ENCODE measurements at places on chromosomes 16 and 17.

DNA sequence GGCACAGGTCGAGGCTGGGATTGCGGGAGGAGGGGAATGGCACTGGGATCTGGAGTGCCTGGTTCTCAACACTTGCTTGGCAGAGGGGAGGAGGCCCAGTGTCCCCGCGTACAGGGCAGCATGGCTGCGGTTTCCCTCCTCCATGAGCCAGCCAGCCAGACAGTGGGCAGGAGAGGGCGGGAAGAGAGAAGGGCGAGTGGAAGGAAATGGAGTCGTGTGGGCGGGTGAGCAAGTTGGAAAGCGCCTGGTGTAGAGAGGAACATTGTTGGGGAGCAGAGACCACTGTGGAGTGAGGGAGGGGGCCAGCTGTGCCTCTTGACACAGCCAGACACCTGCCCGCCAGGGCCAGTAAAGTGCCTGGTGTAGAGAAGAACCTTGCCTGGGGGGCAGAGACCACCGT, 130.5 kb downstream of the OR1D5 start:
- DNase-seq = no peak

- DNase-seq = no peak
Observed at GRCh38 chr17:14150619-14151018, 81.3 kb downstream of the COX10 start.

- DNase-seq = peak; percentile 90
Observed at GRCh38 chr17:43907998-43908721, 824 bp upstream of the MPP2 start.

DNA sequence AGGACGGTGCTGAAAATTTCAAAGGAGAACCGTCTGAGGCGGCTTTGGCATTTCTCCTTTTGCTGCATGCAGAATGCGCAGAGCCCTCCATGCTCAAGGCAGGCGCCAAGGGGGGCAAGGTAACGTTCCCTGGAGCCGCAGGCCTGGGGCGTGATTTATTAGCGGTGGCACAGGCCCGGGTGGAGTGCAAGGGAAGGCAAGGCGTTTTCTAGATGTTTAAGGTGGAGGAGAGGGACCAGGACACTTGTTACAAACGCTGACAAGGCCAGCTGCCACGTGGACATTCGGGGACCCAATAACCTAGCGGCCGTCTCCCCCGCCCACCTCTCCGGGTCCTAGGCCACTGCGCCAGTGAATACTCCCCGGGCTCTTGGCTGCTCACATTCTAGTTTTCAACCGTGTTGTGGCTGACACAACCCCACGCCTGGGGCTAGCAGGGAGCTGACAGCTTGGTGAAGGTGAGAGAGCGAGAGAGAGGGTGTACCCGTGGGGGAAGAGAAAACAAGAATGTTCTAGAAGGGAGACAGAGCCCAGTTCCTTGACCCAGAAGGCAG, 250.1 kb downstream of the C16orf95 start:
- DNase-seq = no peak

- DNase-seq = no peak
Observed at GRCh38 chr17:47934856-47935255, 6.5 kb upstream of the PNPO start.

- no peak for DNase-seq
Observed at GRCh38 chr17:65531256-65532100, 30.0 kb downstream of the AXIN2 start.

GRCh38 chr16:67963662-67964321, 4.6 kb downstream of the SLC12A4 start:
- no peak for DNase-seq

DNA sequence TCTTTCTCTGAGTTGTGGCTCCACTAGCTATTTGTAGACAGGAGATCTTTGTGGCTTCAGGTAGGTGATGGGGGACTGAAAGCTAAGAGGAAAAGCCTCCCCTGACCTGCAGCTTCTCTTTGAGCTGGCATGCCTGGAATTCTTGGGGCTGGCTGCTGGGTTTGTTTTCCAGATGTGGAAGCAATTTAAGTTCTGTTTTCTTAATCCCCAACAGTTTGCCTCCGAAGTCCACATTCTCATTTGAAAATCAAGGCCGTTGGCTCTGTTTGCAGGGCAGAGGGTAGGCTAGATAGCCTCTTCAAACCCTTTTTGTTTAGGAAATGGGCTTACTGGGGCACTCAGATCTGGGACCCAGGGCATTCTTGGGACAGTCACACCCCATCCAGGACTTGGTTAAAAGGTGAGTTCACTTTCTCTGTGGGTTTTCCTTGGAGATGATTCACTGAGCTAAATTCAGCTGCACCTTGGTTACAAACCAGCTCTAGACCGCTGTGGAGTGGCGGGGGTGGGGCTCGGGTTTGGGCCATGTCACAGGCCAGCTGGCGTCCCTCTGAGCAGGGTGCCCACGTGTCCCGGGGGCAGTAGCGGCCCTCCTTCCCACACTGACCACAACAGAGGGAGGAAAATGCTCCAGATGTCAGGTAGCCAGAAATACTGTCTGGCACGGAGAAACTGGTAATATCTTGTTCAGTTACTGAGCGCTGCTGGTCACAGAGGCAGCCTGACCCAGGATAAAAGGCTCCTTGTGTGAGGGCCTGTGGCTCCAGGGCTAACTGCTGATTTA, 108.5 kb downstream of the RAB11FIP4 start:
- DNase-seq = peak; percentile 80

DNA sequence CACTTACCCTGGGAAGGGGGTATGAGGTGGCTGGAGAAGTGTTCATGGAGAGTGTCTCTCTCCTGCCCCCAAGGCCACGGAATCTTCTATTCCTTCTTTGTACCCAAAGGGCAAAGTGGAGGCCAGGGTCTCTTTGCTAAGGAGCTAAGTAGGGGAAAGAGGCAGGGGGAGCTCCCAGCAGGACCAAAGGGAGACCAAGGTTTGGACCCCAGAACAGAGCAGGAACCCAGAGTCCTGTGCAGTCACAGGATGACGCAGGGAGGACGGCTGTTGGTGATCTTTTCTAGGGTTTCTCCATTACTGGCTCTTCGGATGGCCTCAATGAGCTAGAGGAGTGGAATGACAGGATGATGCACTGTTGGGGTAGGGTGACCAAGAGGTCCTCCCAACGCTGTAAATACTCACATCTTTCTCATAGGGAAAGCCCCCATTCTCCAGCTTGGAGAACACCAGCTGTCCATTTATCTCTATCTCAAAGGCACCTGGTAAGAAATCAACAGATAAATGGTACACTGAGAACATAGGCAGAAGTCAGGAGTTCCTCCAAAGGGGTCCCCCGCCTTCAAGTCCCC, 966 bp downstream of the MIEN1 start:
- no peak for DNase-seq
